ENCODE measurements at places on chromosomes 4 and X.

DNA sequence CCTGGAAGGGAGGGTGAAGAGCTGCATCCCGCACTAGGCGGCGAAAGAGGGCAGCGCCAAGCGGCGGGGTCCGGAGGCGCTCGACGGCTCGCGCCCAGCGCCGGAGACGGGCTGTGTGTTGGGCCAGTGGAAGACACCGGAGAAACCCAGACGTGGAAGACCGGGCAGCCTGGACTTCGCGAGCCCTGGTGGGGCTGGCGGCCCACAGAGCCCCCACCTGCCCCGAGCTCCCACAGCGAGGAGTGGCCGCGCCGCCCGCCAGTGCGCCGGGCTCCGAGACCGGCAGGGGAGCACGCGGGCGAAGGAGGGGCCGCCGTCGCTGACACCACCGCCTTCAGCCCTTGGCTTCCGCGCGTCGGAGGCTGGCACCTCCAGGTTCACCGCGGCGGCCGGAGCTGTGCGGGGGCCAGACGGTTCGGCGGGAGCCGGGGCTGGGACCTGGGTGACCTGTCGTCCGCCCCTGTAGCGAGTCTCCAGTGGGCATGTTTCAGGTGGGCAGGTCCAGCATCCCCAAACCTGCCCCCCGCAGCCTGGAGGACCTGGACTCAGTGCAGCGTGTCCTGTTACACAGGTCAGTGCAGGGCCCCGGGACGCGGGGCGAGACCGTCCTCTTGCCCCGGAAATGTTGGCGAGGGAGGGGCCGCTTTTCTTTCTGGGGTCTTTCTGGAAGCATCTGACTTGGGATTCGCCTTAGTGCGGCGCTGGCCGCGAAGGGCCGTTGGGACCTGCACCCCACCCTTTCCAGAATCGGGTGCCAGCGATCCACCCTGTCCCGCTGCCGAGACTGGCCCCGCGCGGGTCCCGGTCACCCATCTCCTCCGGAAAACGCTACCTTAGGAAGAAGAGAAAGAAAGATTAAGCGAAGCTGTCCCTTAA, 9.6 kb upstream of the INTU start:
- no peak for DNase-seq

DNA sequence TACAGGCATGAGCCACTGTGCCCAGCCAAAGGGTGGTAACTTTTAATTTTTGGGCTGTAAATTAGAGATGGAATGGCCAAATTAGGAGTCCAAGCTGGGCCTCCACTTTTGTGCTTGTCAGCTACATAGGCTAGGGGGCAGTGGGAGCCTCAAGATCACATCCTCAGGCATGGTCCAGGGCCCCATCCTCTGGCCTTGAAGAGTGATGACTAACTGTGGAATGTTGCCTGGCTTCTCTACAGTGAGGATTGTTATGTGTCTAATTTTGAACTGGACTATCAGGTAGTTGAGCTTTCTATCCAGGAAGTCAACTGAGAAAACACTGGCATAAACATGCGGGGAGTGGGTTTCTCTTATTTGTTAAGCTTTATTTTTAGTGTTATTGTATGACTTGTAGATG, 33.0 kb downstream of the CCNG2 start:
- DNase-seq, result no peak

- no peak for DNase-seq
These were observed 20.6 kb downstream of the GSX2 start for GRCh38 chr4:54120518-54120917.

GRCh38 chr4:17786567-17786966, 5.1 kb upstream of the FAM184B start:
- DNase-seq, result no peak

DNA sequence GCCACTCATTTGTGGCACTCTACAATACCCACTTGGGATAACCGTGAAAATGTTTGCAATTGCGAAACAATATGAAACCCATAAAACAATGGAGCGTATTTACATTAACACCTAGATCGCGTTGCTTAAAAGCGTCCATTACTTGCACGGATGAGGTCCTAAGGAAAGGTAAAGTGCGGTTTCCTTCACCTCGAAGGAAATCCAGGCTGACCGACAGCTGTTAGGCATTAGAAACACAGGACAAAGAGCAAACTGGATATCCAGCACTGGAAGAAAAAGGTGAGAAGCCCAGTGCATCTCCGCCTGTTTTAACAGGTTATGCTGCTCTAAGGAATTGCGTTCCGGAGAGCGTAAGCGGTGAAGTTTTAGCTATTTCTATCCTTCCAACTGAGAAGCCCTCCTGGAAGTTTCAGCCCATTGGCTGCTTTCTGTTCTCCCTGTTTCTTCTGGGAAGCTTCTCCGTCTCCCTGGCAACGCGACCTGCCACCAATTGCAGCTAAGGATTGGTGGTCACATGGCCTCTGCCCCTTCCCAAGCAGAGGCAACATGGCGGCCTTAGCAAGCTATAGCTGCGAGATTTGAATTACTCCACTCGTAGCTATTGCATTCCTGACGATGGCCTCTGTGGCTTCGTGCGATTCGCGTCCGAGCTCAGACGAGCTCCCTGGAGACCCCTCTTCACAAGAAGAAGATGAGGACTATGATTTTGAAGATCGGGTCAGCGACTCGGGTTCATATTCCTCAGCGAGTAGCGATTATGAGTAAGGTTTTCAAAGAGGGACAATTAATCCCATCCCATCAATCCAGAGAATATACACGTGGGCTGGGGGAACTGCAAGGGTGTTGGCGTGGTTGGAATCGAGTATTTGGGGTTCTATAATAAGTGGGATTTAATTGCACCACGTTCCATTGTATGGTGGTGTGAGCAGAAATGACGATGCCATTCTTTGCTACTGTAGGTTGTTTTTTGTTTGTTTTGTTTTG, at the start of gene INTU:
INTU (plus strand) TSS at position 538 of the 984 bp plus-strand sequence; CDS start at position 616, 78 bp downstream.
- DNase-seq, result no peak

GRCh38 chr4:26529479-26529878, 39.2 kb upstream of the CCKAR start:
- DNase-seq, result no peak

- DNase-seq, result peak; percentile 26
These were observed 487 bp downstream of the TBCK start for GRCh38 chr4:106315476-106315967.

GRCh38 chr4:170001745-170002267, 24.4 kb downstream of the MFAP3L start:
- DNase-seq, result no peak

DNA sequence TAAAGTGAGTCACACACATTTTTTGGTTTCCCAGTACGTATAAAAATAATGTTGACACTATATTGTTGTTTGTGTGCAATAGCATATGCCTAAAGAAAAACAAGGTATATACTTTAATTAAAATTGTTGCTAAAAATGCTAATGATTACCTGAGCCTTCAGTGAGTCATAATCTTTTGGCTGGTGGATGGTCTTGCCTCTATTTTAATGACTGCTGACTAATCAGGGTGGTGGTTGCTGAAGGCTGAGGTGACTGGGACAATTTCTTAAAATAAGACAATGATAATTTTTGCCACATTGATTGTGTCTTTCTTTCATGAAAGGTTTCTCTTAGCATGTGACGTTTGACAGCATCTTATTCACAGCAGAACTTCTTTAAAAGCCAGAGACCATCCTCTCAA, 21.0 kb upstream of the ANXA10 start:
- no peak for DNase-seq

GRCh38 chr4:168847771-168848502, 162.1 kb downstream of the CBR4 start:
- DNase-seq, result no peak

- no peak for DNase-seq
These were observed 70.0 kb upstream of the TLL1 start for GRCh38 chr4:165803005-165803404.

- DNase-seq, result no peak
These were observed 1575.8 kb upstream of the PABPC4L start for GRCh38 chr4:135777361-135777760.

Data from effector CD4-positive, alpha-beta T cell (primary cell).